Epithelial cell of esophagus (primary cell): ENCODE measurements at places on chromosomes 12 and 14.

GRCh38 chr14:102029956-102030355 is 56.9 kb downstream of the HSP90AA1 start:
- no peak for DNase-seq

DNA sequence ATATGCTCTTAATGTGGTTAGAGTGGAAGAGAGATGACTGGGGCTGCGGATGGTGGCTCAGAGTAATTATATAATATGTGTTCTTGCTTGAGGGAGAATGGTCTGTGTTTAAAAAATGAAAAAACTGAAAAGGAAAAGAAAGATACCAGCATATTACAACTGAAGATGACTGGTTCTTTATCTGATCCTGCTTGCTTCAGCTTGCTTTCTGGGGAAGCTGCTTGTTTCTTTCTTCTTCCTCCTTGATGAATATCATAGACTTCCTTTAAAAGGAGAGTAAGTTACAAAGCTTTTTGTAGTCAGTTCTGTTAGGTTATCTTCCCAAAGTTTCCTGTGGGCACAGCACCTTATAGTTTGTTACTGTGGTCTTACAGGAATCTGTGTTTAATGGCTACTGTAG is 210.9 kb downstream of the ERC1 start:
- peak; percentile 6 for DNase-seq

- no peak for DNase-seq
Observed at GRCh38 chr14:101025696-101026095, 122.2 kb upstream of the RTL1 start.

GRCh38 chr12:105825141-105825540 is 313.6 kb downstream of the NUAK1 start:
- DNase-seq: peak; percentile 65

DNA sequence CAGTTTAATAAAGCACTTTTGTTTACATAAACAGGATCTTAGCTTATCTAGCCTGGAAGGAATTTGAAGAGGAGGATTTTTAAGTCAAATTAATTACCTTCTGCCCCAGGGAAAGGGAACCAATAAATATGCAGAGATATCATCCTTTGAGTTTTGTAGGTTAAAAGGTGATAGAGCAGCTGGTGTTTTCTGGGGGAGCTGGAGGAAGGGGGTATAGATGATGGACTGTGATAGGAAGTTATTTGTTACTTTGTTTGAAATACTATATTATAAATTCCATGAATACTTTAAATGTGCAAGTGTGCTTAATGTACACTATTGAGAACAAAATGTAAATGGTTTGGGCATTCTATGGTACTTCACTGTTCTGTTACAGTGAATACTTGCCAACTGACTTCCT is 55.2 kb downstream of the NPAS3 start:
- no peak for DNase-seq

DNA sequence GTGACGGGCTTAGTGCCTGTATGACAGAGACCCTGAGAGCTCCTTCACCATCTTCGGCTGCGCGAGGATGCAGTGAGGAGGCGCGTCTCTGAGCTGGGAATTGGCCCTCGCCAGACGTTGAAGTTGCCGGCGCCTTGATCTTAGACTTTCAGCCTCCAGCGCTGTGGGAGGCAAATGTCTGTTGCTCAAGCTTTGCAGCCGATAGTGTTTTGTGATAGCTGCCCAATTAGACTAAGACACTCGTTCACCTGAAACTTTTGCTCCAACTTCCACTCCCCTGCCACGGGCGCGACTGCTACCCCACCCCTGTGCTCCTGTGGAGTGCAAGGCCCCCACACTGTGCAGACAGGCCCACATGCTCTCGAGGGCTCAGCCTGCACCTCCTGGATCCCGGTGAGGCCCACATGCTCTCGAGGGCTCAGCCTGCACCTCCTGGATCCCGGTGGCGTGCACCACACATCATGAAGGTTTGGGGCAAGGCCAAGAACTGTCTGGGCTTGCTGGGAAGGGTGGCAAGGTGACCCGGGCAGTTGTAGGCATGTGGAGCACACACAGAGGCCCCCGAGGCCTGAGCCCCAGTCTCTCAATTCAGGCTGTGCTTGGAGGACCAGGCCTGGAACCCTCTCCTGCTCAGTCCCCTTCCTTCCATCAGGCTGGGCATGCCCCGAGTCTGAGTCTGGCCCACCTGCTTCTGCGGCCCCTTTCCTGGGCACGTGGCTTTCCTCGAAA is 324.6 kb downstream of the TMEM121 start:
- no peak for DNase-seq

DNA sequence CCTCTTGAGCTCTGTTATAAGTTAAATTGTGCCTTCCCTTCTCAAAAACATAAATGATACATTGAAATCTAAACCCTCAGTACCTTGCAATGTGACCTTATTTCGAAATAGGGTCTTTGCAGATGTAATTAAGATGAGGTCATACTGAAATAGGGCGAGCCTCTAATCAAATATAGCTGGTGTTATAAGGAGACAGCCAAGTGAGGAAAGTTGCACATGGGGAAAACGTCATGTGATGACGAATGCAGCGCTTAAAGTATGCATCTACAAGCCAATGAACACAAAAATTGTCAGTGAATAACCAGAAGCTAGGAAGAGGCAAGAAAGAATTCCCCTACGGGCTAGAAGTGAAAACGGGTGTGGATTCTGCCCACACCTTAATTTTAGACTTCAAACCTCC is 305.2 kb upstream of the FOXG1 start:
- DNase-seq: peak; percentile 59

- no peak for DNase-seq
Observed at GRCh38 chr14:81535396-81536164, 1.9 kb upstream of the SEL1L start.

- DNase-seq: no peak
Observed at GRCh38 chr14:27916326-27916725, 850.3 kb upstream of the FOXG1 start.

DNA sequence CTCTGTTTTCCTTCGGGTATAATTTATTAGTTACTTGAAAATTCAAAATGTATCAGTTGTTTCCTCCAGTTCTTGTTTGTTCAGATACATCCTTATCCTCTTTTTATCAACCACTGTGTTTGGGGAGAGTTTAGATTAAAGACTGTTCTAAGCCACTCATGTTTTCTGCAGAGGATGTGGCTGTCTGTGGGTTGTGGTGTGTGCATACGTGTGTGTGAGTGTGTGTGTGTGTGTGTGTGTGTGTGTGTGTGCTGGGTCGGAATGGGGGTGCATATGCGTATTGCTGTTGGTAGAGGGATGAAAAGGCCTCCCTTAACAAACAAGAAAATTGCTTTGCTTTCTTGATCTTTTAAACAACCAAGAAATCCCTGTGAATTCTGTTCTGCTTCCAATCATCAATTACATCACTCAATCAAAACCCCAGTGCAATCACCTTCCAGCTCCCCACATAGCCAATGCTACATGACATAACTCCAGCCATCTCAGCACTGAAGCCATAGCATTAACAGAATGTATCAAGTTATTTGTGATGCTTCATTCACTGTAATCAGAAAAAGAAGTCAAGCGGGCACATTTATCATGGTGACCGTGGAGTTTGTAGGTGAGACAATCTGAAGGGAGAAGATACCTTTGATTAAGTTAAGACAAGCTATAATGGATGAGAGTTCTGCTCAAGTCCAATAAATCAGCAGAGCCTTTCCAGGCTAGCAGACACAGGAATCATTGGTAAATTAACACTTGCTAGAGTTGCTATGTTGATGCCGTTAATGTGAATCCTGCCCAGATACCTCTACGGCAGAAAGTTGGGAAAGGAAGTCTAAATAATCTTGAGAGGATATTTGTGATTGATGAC is 131.9 kb downstream of the RMST start:
- no peak for DNase-seq

DNA sequence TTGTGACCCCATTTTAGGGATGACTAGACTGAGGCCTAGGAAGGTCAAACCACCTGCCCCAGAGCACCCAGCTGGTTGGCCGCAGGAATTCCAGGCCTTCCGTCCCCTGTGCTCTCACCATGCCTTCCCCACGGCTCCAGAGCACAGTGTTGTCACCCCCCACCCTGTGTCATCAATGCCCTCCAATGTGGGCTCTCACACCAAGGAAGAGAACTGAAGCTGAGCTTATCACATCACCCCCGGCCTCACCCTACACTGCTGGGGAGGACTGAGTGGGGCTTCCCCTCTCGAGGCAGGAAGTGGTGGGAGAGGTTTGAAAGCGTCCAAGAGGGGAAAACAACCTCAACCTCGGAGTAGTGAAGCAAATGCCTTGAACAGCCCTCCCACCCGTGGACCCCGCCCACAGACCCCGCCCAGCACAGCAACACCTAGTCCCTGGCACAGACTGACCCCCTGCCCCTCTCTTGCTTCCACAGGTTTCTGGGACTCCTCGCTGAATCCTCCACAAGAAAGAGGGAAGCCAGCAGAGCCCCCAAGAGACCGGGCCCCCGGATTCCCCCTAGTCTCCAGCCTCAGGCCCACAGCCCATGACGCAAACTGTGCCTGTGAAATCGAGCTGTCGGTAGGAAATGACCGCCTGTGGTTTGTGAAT is 97.2 kb downstream of the LGMN start:
- DNase-seq: no peak

DNA sequence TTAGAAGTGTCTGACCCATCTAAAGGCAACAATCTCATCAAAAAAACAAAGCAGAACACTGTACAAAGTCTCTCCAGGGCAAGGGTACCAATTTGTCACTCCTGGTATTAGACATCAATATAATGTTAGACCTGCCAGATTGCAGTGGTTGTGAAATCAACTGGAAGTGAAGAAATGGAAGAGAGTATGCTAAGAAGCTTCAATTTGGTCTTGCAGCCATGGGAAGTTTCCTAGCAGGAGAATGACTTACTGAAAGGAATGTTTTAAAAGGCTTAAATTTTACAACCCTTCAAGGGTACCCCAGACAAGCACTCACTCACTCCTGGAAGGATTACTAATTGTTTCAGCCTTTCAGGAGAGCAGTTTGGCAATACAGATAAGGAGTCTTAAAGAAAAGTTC is 18.9 kb downstream of the LLPH start:
- peak; percentile 38 for DNase-seq

DNA sequence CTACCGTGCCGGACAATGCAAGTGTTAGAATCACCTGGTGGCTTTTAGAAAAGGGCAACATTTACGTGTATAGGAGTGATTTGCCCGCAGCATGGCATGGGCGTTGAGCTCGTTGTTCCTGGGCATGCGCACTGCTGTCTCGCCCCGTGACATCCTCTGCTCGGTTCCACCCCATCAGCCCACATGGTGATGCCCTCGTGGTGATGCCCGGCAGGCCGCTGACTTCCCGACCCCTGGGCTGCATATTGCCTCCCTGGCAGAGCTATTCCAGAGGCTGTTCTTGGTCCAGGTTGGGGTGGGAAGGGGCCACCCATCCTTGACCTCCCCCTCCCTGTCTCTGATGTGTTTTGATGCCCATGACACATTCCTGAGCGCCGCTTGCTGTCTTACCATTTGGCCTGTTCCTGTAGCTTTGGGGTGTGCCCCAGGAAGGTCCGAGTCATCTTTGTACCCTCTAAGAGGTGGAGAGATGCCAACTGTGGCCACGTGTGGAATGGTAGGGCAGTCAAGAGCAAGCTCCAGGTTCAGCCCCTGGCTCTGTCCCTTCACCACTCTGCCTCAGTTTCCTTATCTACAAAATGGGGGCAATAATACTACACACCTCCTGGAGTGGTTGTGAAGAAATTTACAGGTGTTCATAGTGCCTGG is 4.8 kb downstream of the HIP1R start:
- no peak for DNase-seq

DNA sequence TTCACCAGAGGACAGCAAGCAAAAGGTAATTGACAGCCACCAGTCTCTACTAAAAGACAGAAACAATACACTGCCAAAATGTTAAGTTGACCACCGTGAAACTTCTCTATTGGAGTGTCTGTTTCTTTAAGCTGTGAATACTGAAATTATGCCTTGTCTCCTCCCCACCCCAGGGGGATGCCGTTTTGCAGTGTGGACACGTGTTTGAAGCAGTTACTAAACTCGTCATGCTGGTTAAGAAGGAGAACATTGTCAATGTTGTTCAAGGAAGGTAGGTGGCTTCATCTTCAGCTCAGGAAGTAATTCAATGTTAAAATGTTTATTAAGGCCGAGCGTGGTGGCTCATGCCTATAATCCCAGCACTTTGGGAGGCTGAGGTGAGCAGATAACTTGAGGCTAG is 32.8 kb downstream of the KCTD10 start:
- DNase-seq: peak; percentile 16

DNA sequence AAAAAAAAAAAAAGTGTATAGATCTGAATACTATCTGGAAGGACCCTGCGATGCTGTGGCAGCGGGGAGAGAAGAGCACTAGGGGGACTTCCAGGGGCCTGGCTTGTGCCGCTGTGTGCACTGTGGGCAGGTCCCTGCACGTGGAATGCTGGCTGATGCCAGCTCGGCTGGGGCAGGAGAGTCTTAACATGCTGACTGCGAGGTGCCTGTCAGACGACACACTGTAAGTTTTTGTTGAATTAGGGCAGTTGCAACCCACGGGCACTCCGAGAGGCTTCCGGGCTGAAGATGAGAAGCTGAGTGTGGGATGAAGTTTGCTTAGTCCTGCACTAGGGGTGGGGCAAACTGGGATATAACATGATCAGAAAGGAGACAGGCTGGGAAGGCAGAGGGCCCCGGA is 10.7 kb downstream of the GLT1D1 start:
- no peak for DNase-seq

- peak; percentile 80 for DNase-seq
Observed at GRCh38 chr14:104107611-104108569, 22.4 kb downstream of the ASPG start.

GRCh38 chr14:32203928-32204357 is 874 bp upstream of the RNU6-8 start:
- no peak for DNase-seq

DNA sequence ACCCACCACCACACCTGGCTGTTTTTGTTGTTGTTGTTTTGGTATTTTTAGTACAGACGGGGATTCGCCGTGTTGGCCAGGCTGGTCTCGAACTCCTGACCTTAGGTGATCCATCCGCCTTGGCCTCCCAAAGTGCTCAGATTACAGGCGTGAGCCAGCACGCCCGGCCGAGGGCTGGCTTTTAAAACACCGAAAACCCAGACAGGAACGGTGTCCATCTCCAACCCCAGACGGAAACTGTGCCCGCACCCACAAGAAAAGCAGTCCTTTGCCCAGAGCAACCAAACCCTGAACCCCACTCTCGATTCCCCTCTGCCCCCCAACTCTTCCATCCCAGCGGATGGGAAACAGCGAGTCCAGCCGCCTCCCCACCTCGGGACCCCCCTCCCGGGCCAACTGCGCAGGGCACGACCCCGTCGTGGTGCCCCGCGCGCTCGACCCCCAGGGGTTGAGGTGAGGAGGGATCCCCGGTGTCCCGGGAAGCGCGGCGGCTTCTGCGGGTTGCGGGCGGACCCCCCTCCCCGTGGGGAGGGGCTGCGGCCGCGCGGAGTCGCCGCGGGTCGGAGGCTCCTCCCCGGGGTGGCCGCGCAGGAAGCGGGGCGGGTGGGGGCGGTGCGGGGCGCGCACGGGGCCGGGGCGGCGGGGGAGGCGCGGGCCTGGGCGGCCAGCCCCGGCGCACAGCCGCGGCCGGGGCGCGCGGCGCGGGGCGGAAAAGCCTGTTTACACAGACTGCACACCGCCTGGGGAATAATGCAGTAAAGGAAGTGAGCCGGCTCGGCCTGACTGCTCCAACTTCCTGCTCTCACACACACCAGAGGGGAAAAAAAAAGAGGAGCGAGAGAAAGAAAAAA is at the start of gene ELK3:
TSS of gene ELK3 (plus strand) at position 651 of the 851 bp plus-strand sequence.
- peak; percentile 86 for DNase-seq
